ENCODE measurements at places on chromosomes 12 and 14.
A peak's percentile ranks its signal among the peaks of the same experiment; 100 is the strongest.

- DNase-seq = no peak
Observed at GRCh38 chr12:122203301-122204166, at the start of gene B3GNT4. Gene B3GNT4, plus strand, starts transcription at chr12:122203709. Its CDS starts 910 bp downstream, at chr12:122204619.

DNA sequence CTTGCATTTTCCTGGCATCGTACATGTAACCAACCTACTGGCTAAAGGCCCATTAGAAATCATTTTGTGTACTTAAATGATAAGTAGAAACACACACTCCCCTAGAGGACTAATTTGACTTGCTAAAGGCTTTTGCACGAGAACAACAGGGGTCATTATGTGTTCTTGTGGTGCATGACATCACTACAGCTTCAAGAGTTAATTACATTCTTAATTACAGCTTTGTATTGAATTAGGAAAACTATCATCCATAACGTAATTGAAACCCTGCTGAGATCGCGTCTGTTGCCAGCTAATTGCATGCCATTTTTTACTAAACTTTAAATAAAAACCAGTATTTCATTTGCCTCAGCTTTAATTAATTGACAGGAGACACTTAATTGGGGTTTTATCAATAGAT lies 51.4 kb downstream of the TMEM132C start:
- no peak for DNase-seq

GRCh38 chr14:97271451-97271960 lies 474.3 kb downstream of the VRK1 start:
- no peak for DNase-seq

- DNase-seq = peak; percentile 33
Observed at GRCh38 chr12:121717041-121717699, 4.6 kb downstream of the TMEM120B start.

DNA sequence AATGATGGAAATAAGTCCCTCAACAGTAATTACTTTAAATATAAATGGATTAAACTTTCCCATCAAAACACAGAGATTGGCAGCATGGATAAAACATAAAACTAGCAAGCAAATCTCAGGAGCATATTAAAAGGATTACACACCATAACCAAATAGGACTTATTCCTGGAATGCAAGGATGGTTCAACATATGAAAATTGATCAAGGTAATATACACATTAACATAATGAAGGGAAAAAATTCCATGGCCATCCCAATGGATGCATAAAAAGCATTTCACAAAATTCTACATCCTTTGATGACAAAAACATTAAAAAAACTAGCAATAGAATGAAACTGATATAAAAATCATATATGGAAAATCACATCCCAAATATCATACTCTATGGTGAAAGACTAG lies 13.6 kb downstream of the CACNA2D4 start:
- no peak for DNase-seq

GRCh38 chr14:68554231-68554630 lies 238.6 kb downstream of the ZFP36L1 start:
- no peak for DNase-seq

- no peak for DNase-seq
Observed at GRCh38 chr12:49279706-49280159, 14.9 kb downstream of the TUBA1C start.

DNA sequence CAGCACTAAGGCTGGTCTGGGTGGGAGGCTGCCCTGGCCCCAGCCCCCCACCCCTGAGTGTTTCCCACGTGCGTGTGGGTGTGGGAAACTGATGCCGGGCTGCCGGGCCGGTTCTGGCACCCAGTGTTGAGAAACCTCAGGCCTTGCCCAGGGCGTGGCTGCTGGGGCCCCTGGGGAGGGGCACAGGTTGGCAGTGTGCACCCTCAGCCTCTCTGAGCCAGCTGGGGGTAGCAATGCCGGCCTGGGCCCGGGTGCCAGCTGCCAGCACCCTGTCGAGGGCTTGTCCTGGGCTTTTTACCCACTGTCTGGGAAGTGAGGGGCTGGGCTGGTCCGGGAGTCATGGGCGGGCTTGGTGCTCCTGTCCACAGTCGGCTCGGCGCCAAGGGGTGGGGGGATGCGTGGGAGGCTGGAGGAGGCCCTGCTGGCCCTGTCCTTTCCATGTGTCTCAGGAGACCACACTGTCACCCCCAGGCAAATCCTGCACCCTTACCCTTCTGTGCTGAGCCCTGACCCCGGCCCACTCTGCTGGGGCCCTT lies 15.7 kb downstream of the ASPG start:
- DNase-seq = no peak

DNA sequence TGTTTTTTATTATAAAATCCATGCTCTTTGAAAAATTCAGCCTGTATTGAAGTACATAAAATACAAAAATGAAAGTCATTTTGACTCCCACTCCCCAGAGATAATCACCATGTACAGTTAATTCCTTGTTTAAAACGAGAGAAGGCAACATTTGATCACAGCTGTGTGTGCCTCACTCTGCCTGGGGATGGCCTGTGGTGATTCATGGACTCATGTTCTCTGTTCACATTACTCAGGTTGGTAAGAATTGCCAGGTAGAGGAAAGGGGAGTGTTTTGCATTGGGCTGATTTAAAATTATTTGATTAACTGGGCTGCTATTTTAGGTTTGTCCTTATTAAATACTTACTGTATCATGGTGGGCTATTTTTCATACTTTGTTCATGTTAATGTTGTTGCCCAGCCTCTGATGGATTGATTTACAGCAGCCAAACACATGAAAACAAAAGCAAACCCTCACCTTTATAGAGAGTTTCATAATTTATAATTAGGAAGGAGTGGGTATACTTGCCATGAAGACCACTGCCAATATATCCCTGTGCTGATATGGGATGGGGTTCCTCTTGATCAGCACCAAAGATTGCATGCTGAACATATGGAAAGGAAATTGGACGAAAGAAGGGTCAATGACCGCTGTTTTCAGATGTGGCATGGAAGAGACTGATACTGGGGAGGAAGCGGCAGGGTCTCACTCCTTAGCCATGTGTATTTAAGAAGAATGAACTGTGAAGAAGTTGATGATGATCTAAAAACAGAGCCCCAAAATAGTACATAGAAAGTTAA lies 3.0 kb downstream of the ZBTB1 start:
- DNase-seq = no peak

GRCh38 chr14:24607635-24608514 lies 1.6 kb downstream of the GZMH start:
- DNase-seq = no peak

DNA sequence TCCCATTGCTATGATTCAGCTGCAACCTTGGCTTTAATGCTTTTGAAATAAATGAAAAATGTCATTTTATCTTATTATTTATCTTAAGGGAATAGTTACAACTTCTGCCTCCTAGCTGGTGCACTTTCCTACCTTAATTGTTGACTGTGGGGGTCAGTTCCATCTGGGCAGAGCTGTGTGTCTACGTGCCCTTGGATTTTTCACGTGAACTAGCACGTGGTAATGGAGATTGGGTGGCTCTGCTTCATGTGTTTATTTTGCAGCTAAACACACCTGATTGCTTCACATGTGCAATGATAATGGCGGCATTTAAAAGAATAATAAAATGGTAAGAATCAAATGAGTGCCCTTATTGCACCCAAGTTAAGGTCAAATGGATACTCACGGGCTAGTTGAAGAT lies 10.6 kb upstream of the PELI2 start:
- DNase-seq = no peak

DNA sequence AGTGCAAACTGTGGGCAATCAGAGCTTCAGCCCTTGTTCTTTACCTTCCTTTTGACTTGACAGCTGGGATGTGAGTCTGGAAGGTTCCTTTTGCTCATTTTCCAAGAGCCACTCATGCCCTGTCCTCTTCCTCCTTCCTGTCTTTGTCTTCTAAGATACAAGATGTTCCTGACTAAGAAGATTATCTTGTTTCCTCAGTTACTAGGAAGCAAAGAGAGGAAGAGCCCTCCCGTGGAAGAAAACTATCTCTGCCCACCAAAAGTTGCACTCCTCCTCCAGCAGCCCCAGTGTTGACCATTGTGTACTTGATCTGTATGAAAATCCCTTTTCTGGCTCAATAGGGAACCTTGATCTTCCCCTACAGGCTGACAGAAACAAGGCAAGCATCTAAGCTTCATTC lies 138.0 kb downstream of the C12orf75 start:
- no peak for DNase-seq

GRCh38 chr14:102020058-102020971 lies 55.9 kb downstream of the DYNC1H1 start:
- DNase-seq = no peak

All from fibroblast of skin of left biceps (primary cell).